ENCODE measurements at places on chromosomes 11 and 22.

DNA sequence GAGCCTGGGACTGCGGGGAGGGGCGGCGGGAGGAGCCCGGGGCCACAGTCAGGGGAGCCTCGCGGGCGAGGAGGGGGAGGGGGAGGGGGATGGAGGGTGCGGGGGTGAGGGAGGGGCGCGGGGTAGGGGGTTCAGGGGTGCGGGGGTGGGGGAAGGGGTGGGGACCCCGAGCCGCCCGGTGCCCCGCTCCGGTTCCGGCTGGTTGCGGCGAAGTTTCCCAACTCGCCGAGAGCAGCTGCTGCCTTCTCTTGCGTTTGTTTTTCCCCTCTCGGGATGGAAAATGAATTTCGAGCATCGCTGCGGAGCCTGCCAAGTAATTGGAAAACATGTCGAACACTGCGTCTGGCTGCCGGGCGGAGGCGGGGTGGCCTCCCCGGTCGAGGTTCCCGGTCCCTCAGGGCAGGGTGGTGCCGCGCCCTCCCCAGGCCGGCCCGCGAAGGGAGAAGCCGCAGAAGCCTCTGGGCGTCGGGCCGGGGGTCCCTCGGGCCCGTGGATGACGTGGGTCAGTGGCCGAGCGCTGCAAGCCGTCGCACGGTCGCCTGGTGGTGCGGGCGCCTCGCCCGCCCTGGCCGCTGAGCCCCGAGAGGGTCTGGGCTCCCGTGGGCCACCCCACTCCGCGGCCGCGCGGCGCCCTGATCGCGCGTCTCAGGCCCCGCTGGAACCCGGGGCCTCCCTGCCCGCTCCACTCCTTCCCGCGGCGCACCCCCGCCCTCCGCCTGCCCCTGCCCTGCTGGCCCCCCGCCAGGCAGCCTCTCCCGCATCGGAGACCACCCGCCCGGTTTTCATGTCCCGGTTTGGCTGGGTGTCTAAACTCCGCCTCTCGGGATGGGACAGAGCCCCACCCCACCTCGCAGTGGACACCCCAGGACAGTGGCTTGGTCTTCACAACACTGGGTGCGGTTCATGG is 12.1 kb downstream of the SPATA19 start:
- DNase-seq = no peak

- DNase-seq = no peak
Observed at GRCh38 chr11:4146070-4146771, 51.6 kb downstream of the RRM1 start.

GRCh38 chr11:20631519-20632168 is 32.2 kb downstream of the SLC6A5 start:
- DNase-seq = no peak

DNA sequence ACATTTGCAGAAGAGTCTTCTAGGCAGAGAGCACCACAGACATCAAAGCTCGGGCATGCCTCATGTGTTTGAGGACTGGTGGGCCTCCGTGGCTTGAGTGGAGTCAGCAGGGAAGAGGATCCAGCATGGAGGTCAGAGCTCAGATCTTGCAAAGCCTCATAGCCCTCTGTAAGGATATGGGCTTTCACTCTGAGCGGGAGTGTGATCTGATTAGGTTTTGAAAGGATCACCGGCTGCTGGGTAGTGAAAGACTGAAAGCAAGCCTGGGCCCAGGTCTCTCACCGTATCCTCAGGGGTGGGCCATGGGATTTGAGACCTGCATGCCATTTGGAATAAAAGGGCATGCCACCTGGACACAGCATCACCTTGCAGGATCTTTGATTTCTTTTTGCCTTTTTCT is 112.7 kb downstream of the TEAD1 start:
- DNase-seq = no peak

GRCh38 chr11:126026579-126026978 is 36.1 kb downstream of the CDON start:
- no peak for DNase-seq

GRCh38 chr11:86740628-86741483 is 59.5 kb upstream of the PRSS23 start:
- DNase-seq = peak; percentile 83

GRCh38 chr22:32904044-32904443 is 102.5 kb downstream of the TIMP3 start:
- peak; percentile 17 for DNase-seq

GRCh38 chr11:117171404-117172061 is 7.0 kb upstream of the SIDT2 start:
- DNase-seq = no peak

DNA sequence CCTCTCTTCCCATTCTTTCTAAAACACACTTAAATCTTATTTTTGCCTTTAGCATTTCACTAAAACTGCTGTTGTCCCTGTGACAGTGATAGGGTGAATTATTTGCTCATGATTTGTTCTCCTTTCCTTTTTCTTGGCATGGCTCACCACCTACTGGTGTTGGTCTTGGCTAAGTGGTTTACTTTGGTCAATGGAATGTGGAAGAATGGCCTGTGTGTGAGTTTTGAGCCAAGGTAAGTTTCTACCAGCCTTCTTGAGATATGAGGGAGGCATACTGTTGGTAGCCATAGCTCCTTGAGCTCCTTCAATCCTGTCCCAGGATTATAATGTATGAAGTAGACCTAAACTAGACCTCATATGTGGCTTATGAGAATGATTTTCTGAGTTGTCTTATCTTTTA is 506.3 kb upstream of the RAG2 start:
- DNase-seq = no peak

- DNase-seq = no peak
Observed at GRCh38 chr11:65390099-65390941, 3.9 kb downstream of the FRMD8 start.

GRCh38 chr11:93967258-93967657 is 53.9 kb upstream of the HEPHL1 start:
- no peak for DNase-seq

- no peak for DNase-seq
Observed at GRCh38 chr11:84250834-84251613, 964.9 kb upstream of the CCDC90B start.

GRCh38 chr11:111541254-111542061 is 938 bp downstream of the LAYN start:
- peak; percentile 84 for DNase-seq

- DNase-seq = no peak
Observed at GRCh38 chr11:93902921-93903320, 52.5 kb upstream of the VSTM5 start.

DNA sequence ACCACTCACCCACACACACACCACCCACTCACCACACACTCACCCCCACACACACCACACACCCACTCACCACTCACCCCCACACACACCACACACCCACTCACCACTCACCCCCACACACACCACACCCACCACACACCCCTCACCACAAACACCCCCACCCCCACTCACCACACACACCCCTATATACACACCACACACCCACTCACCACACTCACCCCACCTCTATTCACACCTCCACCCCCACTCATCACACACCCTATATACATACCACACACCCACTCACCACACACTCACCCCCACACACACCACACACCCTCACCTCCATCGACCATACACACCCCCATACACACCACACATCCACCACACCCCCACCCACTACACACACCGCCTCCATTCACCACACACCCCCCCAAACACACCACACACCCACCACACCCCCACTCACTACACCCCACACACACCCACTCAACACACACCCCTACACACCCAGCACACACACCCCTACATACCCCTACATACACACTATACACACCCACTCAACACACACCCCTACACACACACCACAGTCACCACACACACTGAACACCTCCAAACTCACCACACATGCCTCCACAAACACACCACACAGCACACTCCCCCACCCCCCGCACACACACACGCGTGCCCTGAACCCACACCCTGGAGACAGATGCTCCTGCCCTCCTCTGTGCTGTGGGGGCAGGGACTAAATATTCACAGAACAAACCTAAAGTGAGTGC is 19.0 kb upstream of the TTLL12 start:
- no peak for DNase-seq

DNA sequence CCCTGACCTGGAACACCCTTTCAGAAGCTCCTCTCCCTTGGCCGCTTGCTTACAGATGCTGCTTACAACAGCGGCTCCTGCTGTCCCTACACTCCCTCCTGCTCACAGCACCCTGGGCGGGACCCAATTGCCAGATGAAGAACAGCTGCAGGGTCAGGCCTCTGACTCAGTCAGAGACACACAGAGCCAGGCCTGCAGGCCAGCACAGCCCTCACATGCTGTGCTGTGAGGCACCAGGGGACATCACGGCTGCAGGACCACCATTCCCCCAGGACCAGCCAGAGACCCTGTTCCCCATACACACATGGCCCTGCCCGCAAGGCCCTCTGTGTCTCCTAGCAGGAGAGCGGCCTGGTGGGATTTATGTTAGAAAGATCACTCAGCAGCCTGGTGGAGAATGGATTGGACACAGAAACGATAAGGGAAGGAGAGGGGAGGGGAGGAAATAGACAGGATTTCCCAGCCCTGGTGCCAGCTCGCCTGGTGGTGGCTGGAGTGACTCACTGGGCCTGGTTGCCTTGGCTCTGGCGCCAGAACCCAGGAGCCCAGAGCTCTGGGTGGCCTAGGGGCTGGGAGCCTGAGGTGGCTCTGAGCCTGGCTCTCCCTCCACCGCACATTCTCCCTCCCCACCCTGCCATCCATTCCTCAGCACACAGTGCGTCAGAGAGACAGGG is 6.7 kb downstream of the CAPN5 start:
- DNase-seq = peak; percentile 47

DNA sequence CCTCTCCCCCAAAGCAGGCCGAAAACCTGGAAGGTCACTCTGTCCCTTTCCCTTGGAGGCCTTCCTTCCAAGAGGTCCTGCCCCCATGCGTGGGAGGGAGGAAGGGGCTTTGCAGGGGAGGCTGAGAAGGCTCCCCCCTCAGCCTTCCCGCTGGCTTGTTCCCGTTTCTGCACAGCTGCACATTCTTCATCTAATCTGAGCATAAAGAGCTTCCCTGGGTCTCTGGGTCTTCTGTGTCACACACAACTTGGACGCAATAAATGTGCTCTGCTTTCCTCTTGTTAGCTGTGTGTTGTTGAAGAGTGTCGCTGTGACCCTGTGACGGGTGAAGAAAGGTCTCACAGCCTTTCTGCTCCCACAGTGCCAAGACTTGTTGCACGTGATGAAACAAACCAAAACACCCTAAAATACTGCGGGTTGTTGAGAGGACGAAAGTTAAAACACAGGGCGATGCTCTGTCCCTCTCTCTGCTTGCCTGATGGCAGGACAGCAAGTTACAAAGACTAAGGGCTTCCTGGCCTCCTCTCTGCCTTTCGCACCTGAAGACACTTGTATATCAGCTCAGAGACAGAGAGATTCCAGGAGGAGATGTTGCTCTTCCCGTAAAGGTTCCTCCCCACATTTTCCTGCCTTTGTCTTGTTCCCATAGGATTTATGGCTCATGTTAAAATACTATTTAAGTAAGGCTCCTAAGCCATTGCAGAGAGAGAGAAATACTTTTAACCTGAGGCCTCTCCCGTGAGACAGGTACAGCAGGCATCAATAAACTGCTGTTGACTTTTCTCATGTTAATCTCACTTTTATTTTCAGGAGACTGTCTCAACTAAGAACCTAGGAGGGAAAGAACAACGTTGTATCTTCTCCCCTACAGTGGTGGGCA is 15.4 kb upstream of the IFITM3 start:
- DNase-seq = no peak

- no peak for DNase-seq
Observed at GRCh38 chr11:12215181-12215593, 104.8 kb downstream of the MICAL2 start.

- DNase-seq = no peak
Observed at GRCh38 chr11:104060004-104060794, 23.8 kb downstream of the DDI1 start.

DNA sequence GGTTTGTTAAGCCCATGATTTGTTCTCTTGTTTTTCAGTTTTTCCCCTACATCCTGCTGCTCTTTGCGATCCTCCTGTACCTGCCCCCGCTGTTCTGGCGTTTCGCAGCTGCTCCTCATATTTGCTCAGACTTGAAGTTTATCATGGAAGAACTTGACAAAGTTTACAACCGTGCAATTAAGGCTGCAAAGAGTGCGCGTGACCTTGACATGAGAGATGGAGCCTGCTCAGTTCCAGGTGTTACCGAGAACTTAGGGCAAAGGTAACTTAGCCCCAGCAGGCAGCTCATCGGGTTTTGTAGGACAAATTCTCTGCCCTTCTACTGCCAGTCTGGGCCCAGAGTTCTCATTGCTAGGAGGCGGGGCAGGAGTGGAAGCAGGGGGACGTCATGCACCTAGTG is 49.7 kb downstream of the PANX1 start:
- no peak for DNase-seq

DNA sequence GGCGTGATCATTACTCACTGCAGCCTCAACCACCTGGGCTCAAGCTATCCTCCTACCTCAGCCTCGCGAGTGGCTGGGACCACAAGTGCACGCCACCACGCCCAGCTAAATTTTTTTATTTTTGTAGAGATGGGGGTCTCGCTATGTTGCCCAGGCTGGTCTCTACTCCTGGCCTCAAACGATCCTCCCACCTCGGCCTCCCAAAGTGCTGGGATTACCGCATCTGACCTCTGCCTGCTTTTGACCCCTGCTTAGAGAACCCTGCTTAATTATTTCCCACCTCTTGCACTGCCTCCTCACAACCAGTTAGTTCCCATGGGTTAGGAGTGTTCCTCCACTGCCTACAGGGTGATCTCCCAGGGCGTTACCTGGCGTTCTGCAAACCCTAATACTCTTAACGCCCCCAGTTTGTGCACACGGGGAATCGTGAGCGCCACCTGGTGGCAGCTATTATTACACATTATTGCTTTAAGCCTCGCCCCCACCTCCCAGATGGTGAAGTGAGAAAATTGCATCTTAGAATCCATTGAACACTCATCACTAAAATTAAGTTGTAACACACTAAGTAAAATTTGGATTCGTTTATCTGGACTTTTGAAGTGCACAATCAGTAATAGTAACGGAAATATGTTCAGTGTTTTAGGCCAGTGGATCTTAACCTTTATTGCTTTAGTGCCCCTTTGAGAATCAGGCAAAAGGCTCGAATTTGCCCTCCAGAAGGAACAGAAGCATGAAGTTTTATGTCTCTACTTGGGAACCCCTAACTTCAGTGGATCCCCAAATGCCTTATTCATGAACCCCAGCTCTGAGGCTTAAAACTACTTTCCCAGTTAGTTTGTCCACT is 61.4 kb upstream of the ASPHD2 start:
- no peak for DNase-seq

GRCh38 chr11:17798716-17799115 is 64.1 kb downstream of the KCNC1 start:
- no peak for DNase-seq

DNA sequence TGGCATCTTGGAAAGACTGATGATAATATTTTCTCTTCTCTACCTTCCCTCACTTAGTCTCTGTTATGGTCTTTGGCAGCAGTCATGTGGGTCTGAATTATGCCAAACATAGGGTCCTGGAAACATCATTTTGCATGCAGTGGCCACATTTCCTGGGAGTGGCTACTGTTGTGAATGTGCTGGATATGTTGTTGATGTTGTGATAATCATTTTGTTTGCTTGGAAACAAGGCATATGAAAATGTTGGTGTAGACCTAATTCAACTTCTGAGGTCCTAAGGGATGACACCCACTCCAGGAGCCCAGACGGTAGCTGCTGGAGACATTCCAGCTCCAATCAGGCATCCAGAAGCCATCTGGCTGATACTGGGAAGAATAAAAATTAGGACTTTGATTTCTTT is 109.7 kb downstream of the DCDC1 start:
- DNase-seq = no peak

- DNase-seq = no peak
Observed at GRCh38 chr11:43987384-43988039, 45.1 kb downstream of the C11orf96 start.

Measured in HTR-8/SVneo (cell line).